Endothelial cell (in vitro differentiated cells): ENCODE measurements at places on chromosomes 4 and X. TPM values are rescaled to one million over a fixed set of nuclear protein-coding genes. Genes with fewer than 3 reads are reported as not detected.

- no peak overlapping the region for H3K4me3 ChIP-seq
- H3K36me3 ChIP-seq = no peaks in the 10 kb centered on the region
- no peak for DNase-seq
- H3K4me1 ChIP-seq = no peaks in the 10 kb centered on the region
- H3K27me3 ChIP-seq = peaks cover 3% of the 10 kb centered on the region
Measured at GRCh38 chrX:31808357-31808756, 736.5 kb upstream of the FTHL17 start.

DNA sequence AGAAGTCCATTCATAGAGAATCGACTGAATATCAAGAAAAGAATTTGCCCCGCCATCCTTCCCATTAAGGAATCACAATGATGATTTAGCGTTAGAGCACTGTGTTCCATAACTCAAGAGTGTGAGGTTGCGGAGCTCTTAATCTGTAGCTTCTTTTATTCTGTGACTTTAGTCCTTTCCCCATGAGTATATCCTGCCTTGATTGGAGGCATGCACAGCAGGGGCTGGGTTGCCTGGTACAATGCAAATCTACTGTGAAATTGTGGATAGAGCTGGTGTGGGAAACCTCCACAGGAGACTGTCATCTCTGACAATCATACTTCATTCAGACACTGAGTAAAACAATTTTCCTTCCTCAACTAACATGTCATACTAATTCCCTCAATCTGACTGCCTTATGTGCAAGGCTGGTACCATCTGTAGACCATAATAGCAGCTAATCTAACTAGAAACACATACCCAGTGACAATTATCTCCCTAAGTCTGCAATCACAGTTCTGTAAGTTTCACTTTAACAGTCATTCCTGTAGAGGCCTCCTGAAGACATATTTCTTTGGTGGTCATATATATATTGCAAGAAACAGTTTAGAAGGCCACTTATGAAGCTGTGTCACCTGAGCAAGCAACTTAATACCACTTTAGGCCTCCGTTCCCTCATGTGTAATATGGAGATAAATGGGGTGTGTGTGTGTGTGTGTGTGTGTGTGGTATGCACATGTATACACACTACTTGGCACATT, 355.2 kb upstream of the FAM241A start:
- no peak overlapping the region for H3K4me3 ChIP-seq
- H3K4me1 ChIP-seq = peaks cover 6% of the 10 kb centered on the region
- no peak overlapping the region for H3K27ac ChIP-seq
- H3K36me3 ChIP-seq = no peaks in the 10 kb centered on the region
- H3K27me3 ChIP-seq = no peaks in the 10 kb centered on the region
- DNase-seq = no peak

DNA sequence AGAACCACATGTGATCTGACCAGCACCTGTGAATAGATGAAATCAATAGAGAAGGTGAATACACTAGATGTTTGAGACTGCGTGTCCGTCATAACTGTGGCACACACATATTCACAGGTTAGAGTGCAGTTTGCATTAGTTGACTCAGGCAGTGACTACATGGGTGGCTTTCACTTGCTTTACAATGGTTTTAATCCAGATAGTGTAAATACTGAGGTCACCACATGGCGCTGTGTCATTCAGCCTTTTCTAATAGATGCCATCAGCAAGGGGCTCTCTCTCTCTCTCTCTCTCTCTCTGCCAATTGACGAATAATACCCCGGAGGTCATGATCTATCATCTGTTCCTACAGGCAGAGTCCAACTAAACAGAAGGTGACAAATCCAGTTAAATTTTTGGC, 30.7 kb upstream of the FGF13 start:
- H3K27me3 ChIP-seq = peaks cover 1% of the 10 kb centered on the region
- no peak for DNase-seq

DNA sequence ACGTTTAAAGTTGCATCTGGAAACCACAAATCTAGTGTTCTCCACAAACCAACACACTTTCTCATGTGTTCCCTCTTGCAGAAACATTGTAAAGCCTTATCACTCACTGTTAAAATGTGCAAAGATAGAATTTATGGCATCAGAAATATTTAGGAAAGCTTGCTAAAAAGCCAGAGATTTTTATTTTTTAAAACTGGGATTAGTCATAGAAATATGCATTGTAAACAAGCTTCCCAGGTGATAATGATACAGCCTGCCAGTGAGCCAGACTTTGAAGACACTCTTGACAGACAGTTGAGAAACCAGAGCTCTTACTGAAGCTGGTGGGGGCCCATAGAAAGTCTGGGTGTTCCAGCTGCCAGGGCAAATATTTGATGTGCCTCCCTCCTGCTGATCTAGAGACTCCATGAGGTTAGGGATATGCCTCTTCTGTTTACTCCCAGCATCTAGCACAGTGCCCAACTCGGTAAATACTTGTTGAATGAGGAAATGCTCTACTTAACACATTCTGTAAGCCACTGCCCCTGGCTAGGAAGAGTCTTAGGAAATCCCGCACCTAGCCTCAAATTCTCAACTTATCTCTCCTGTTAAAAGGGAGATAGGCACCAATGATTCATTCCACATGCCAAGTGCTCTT, 179.0 kb upstream of the RASGEF1B start:
- no peak for DNase-seq
- H3K27ac ChIP-seq = no peak overlapping the region
- peaks cover 2% of the 10 kb centered on the region for H3K27me3 ChIP-seq
- H3K36me3 ChIP-seq = no peaks in the 10 kb centered on the region

GRCh38 chr4:18480342-18480741, 458.8 kb upstream of the LCORL start:
- DNase-seq = no peak
- H3K4me3 ChIP-seq = no peak overlapping the region
- H3K4me1 ChIP-seq = no peaks in the 10 kb centered on the region
- H3K27ac ChIP-seq = no peak overlapping the region
- no peaks in the 10 kb centered on the region for H3K27me3 ChIP-seq

- no peak overlapping the region for H3K27ac ChIP-seq
- no peaks in the 10 kb centered on the region for H3K4me1 ChIP-seq
- H3K36me3 ChIP-seq = no peaks in the 10 kb centered on the region
- H3K4me3 ChIP-seq = no peak overlapping the region
- peaks cover 2% of the 10 kb centered on the region for H3K27me3 ChIP-seq
Measured at GRCh38 chrX:46235778-46236177, 309.4 kb downstream of the ZNF674 start.

GRCh38 chr4:3774253-3774883, 8.2 kb downstream of the ADRA2C start:
- H3K27ac ChIP-seq = no peak overlapping the region
- peaks cover 2% of the 10 kb centered on the region for H3K27me3 ChIP-seq
- H3K36me3 ChIP-seq = no peaks in the 10 kb centered on the region
- H3K4me3 ChIP-seq = no peak overlapping the region

DNA sequence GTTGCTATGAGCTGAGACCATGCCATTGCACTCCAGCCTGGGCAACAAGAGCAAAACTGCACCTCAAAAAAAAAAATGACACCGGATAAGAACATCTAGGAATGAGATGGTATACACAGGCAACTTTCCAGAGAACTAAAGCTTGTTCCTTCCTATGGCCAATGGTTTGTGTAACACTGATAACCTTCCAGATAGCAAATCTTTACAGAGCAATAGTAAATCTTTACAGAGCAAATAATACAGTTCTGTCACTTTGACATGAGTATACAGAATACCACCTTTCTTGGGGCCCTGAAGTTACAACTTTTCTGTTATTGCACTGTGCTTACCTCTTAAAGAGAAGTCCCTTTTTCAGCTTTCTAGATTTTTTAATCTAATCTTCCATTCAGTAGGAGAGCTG, 91.6 kb downstream of the CD99L2 start:
- H3K27ac ChIP-seq = no peak overlapping the region
- H3K4me3 ChIP-seq = no peak overlapping the region
- H3K4me1 ChIP-seq = no peaks in the 10 kb centered on the region
- no peak for DNase-seq

- H3K27ac ChIP-seq = no peak overlapping the region
- H3K27me3 ChIP-seq = peaks cover 3% of the 10 kb centered on the region
- H3K4me3 ChIP-seq = no peak overlapping the region
- no peaks in the 10 kb centered on the region for H3K4me1 ChIP-seq
- H3K36me3 ChIP-seq = peaks cover 1% of the 10 kb centered on the region
Measured at GRCh38 chr4:7584606-7585159, 150.0 kb upstream of the PSAPL1 start.

- no peaks in the 10 kb centered on the region for H3K27me3 ChIP-seq
- no peak for DNase-seq
- H3K27ac ChIP-seq = no peak overlapping the region
- no peaks in the 10 kb centered on the region for H3K36me3 ChIP-seq
- peaks cover 5% of the 10 kb centered on the region for H3K4me1 ChIP-seq
Measured at GRCh38 chr4:79043138-79043537, 103.9 kb upstream of the PAQR3 start.

DNA sequence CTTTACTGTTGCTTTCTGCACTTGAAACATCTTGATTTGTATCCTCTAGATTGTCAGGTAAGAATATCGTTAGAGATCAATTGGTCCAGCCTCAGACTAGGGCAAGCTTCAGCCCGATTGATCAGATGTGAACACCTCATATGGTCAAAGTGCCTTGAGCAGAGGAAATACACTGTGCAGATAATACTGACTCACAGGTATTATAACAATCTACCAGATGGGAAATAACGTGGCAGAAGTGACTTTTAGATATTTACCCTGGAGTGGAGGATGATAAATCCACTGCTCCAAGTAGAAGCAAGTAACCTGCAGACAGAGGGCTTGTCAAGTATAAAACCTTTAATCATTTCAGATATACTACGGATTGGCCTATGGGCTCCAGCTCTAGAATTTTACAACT, 17.9 kb downstream of the VEGFC start:
- no peaks in the 10 kb centered on the region for H3K4me1 ChIP-seq
- H3K4me3 ChIP-seq = no peak overlapping the region
- H3K27me3 ChIP-seq = no peaks in the 10 kb centered on the region
- no peak overlapping the region for H3K27ac ChIP-seq
- H3K36me3 ChIP-seq = no peaks in the 10 kb centered on the region

GRCh38 chr4:15438939-15439524, 11.2 kb downstream of the C1QTNF7 start:
- H3K4me1 ChIP-seq = peaks cover 9% of the 10 kb centered on the region
- no peak overlapping the region for H3K27ac ChIP-seq
- H3K27me3 ChIP-seq = peaks cover 2% of the 10 kb centered on the region
- H3K36me3 ChIP-seq = peaks cover 7% of the 10 kb centered on the region

GRCh38 chrX:111322231-111322855, 52.1 kb upstream of the CAPN6 start:
- H3K36me3 ChIP-seq = no peaks in the 10 kb centered on the region
- no peak overlapping the region for H3K4me3 ChIP-seq
- no peaks in the 10 kb centered on the region for H3K4me1 ChIP-seq
- H3K27me3 ChIP-seq = no peaks in the 10 kb centered on the region
- no peak for DNase-seq
- H3K27ac ChIP-seq = no peak overlapping the region

DNA sequence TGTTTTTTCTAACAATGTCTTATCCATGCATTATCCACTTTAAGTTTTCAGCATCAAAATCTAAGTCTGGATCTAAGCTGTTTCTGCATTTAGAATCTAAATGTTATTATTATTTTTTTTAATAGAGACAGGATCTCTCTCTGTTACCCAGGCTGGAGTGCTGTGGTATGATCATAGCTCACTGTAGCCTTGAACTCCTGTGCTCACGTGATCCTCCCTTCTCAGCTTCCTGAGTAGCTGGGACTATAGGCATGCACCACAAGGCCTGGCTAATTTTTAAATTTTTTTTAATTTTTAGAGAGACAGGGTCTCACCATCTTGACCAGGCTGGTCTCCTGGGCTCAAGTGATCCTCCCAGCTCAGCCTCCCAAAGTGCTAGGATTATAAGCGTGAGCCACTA, 52.7 kb downstream of the WDR19 start:
- no peaks in the 10 kb centered on the region for H3K4me1 ChIP-seq
- peaks cover 3% of the 10 kb centered on the region for H3K36me3 ChIP-seq
- no peaks in the 10 kb centered on the region for H3K27me3 ChIP-seq
- H3K4me3 ChIP-seq = no peak overlapping the region

- H3K27ac ChIP-seq = no peak overlapping the region
- peaks cover 3% of the 10 kb centered on the region for H3K4me1 ChIP-seq
- H3K27me3 ChIP-seq = no peaks in the 10 kb centered on the region
- no peak for DNase-seq
- H3K36me3 ChIP-seq = no peaks in the 10 kb centered on the region
Measured at GRCh38 chr4:53005149-53005546, 143.0 kb downstream of the RASL11B start.

- no peak for DNase-seq
- H3K27ac ChIP-seq = no peak overlapping the region
- no peaks in the 10 kb centered on the region for H3K36me3 ChIP-seq
- no peak overlapping the region for H3K4me3 ChIP-seq
Measured at GRCh38 chr4:176185051-176185450, 10.3 kb downstream of the SPATA4 start.

DNA sequence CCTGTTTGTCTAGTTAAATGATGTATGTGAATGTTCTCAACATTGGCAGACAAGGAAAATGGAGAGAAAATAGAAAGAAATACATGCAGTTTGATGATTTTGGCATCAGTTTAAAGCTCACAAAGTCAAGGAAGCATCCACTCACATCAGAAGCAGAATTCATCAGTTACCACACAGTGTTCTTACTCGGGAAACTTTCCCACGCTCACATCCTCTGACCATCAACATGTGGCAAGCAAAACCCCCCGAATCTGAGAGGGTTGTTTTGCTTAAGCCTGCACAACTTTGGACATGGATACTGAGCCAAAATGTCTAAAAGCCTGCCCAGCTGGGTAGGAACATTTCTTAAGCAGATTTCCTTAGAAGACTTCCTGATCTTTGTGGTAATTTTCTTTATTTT, 407.6 kb downstream of the ANKRD50 start:
- H3K27ac ChIP-seq = no peak overlapping the region
- DNase-seq = no peak
- no peaks in the 10 kb centered on the region for H3K36me3 ChIP-seq
- no peak overlapping the region for H3K4me3 ChIP-seq
- no peaks in the 10 kb centered on the region for H3K4me1 ChIP-seq

The SLC10A7 gene
- total RNA-seq = 11.8 TPM

The CCKAR gene
- not detected for total RNA-seq

The CYSLTR1 gene
- 0.13 TPM for total RNA-seq

The FRG2 gene
- total RNA-seq = not detected

The SMC1A gene
- 55.6 TPM for total RNA-seq

The ZFP42 gene
- 2.1 TPM for total RNA-seq

The GPR78 gene
- total RNA-seq = not detected

The JAKMIP1 gene
- not detected for total RNA-seq
